HFFc6 (cell line): ENCODE measurements at places on chromosomes 6 and 20. TPM values are rescaled to one million over a fixed set of nuclear protein-coding genes. Genes with fewer than 3 reads are reported as not detected.
A peak's percentile ranks its signal among the peaks of the same experiment; 100 is the strongest.

Gene BNIP5
- not detected in 2 replicates for total RNA-seq

Gene SYCP2L
- not detected in 3 replicates for total RNA-seq

Gene ATP6V1G2
- 2.9 and 3.9 TPM in 2 replicates for total RNA-seq

GRCh38 chr6:42136508-42137193 is 5.8 kb downstream of the C6orf132 start:
- peak; percentile 74 for DNase-seq
- H3K27me3 ChIP-seq: no peaks in the 10 kb centered on the region; the same call in 1 of the 2 replicates
- H3K36me3 ChIP-seq: no peaks in the 10 kb centered on the region
- peaks cover 49% of the 10 kb centered on the region for H3K4me1 ChIP-seq
- H3K27ac ChIP-seq: peak overlapping the region; percentile 97
- H3K4me3 ChIP-seq: peak overlapping the region; percentile 84

- no peak overlapping the region for H3K27ac ChIP-seq
- no peak for DNase-seq
- peaks cover 21% of the 10 kb centered on the region for H3K4me1 ChIP-seq
- peaks cover 62% of the 10 kb centered on the region for H3K36me3 ChIP-seq
These were observed 10.2 kb downstream of the NQO2 start for GRCh38 chr6:3009930-3010329.

GRCh38 chr6:108782179-108783041 is 65.8 kb upstream of the ARMC2 start:
- peak overlapping the region; percentile 78 for H3K27ac ChIP-seq
- H3K27me3 ChIP-seq: peaks cover 2% of the 10 kb centered on the region; the same call in 1 of the 2 replicates
- peak; percentile 80 for DNase-seq
- peaks cover 46% of the 10 kb centered on the region for H3K4me1 ChIP-seq
- no peaks in the 10 kb centered on the region for H3K36me3 ChIP-seq
- H3K4me3 ChIP-seq: peak overlapping the region; percentile 92

DNA sequence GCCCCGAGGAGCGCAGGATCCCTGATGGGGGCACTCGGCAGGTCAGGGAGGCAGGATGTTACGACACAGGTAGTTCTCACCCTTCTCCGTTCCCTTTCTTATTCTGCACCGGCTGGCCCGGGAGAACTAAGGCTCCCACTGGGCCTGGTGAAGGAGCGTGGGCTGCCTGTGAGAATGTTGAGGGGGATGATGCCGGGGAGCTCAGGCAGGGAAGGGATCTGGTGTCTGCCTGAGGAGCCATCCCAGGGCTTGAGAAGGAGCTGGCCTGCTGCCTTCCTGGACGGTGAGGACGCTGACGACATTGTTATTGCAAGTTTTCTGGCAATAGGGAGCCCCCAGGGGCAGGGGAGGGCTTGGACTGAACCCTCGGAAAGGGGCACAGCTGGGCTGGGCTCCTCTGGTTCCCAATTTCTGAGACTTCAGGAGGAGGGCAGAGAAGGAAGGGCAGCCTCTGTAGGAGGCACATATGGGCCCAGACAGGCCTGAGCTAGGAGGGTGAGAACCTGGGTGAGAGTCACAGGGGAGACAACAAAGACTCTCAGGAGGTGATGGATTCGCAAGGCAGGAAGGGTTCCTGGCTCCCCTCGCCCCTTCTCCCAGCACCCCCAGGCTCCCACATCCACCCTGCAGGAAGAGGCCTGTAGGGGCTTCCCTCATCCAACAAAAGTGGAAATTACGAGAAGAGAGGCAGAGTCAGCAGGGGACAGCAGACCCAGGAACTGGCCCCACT is 32.8 kb downstream of the CYP21A2 start:
- peaks cover 13% of the 10 kb centered on the region for H3K4me1 ChIP-seq
- peaks cover 14% of the 10 kb centered on the region for H3K27me3 ChIP-seq
- H3K27ac ChIP-seq: no peak overlapping the region
- no peaks in the 10 kb centered on the region for H3K36me3 ChIP-seq

- H3K4me3 ChIP-seq: peak overlapping the region; percentile 35
- H3K27me3 ChIP-seq: no peaks in the 10 kb centered on the region
- peak overlapping the region; percentile 79 for H3K27ac ChIP-seq
- H3K36me3 ChIP-seq: no peaks in the 10 kb centered on the region; the same call in 1 of the 2 replicates
- peak; percentile 87 for DNase-seq
These were observed 381.8 kb downstream of the CENPW start for GRCh38 chr6:126721581-126722160.

DNA sequence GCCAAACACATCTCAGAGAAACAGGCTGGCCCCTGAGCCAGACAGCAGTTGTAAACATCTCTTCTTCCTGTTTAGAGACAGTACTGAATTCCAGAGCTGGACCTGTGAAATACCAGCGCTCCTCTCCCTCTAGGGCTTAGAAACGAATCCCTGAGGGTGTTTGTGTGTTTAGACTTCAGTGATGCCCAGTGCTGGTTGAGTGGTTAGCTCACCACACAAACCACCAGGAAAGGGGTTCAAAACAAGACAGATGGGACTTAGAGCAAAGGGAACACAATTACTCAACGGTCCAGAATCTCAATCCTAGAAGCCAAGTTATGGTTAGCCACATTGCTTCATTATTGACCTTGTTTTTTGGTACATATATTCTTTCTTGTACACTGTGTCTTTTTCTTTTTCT is 108.7 kb upstream of the TMEM170B start:
- peak overlapping the region; percentile 5 for H3K4me3 ChIP-seq
- H3K27me3 ChIP-seq: no peaks in the 10 kb centered on the region
- peak overlapping the region; percentile 72 for H3K27ac ChIP-seq

DNA sequence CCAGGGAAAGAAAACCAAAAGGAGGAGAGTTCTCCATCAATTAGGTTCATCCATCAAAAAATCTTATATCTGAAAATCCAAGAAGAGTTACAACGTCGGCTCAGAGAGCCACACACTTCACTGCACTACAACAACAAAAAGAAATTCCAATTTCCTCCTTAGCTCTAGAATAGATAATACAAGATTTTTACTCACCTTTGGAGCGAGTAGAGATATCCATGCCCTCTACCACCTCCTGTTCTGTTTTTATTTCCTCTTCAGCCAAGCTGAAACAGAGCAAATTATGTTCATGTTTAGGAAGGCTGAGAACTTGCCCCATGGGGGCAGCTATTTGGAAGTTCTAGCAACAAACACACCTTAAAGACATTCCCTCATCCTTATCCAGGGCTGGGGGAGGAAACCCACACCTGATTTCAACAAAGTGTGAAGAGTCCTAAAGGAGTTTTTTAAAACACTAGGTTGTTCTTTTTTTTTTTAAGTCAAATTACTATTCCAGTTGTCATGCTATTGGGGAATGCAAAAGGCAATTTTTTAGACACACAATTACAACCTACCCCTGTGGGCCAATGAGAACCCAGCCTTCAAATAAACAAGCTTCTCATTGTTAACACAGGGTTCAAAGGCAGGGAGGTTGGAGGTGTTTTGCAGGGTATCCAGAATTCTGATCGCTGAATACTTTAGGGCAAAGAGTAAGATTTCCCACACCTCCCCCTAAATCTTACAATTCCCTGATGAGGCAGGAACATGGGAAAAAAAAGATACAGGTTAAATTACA is 8.7 kb downstream of the ZMYND8 start:
- H3K27ac ChIP-seq: no peak overlapping the region
- no peaks in the 10 kb centered on the region for H3K4me1 ChIP-seq
- no peaks in the 10 kb centered on the region for H3K27me3 ChIP-seq
- H3K4me3 ChIP-seq: no peak overlapping the region; the same call in 1 of the 2 replicates
- no peak for DNase-seq

DNA sequence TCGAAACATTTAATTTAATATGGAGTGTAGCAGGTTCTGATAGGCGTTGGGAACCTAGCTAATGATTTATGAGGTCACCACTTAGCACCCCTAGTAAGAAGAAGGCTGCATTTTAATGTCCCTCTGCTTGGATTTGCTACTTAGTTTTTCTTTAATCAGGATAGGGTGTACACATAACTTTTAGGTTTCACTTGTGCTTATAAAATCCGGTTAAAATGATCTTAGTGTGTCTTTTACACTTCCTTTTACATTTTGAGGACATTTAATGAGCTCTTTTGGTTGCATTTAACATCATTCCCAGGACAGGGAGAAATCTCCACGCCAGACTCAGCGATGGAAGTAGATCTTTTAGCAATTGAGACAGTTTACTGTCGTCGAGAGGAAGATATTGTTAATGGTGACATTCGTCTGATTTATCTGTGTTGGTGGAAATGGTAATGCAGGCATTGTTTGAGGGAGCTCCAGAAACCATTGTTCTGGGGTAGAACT is 5.6 kb downstream of the TFAP2A start:
- peaks cover 22% of the 10 kb centered on the region for H3K27me3 ChIP-seq
- DNase-seq: no peak
- H3K4me1 ChIP-seq: peaks cover 39% of the 10 kb centered on the region
- H3K27ac ChIP-seq: peak overlapping the region; percentile 99
- H3K4me3 ChIP-seq: peak overlapping the region; percentile 99

GRCh38 chr6:126313941-126314340 is 26.0 kb upstream of the CENPW start:
- H3K4me1 ChIP-seq: no peaks in the 10 kb centered on the region
- DNase-seq: no peak
- H3K4me3 ChIP-seq: no peak overlapping the region

DNA sequence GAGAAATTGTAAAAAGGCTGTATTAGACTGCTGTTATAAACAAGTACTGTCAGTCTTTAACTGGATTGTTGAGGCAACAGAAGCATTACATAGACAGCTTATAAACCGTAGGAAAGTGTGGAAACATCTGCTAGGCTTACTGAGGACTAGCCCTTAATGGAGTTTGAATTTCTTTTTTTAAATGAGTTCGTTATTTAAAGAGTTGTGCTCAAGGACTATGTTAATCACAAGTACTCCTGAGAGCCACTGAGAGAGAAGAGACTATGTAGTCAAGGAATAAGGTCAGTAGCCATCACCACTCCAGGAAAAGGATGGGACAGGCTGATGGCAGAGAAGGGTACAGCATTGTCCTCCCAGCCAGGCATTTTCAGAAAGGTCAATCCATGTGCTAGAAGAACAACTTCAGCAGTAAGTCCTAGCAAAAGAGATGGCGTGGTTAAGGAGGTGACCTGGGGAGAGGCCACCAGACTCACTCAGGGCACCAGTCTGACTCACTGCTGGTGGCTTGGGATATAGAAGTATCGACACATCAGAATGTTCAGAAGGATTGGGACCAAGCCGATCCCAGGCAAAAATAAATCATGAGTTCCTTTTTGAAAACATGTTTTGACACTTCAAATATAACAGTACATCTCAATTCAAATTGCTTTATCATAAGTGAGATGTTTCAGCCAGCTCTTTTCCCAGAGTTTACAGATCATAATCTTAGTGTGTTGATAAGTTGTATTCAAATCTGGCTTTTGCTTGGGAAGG is 6.4 kb downstream of the RPS12 start:
- peak overlapping the region; percentile 95 for H3K27ac ChIP-seq
- peaks cover 5% of the 10 kb centered on the region for H3K27me3 ChIP-seq
- H3K36me3 ChIP-seq: peaks cover 40% of the 10 kb centered on the region
- peaks cover 62% of the 10 kb centered on the region for H3K4me1 ChIP-seq

- no peaks in the 10 kb centered on the region for H3K4me1 ChIP-seq
- no peak overlapping the region for H3K27ac ChIP-seq
- DNase-seq: no peak
These were observed 157.0 kb downstream of the ERMARD start for GRCh38 chr6:169908403-169908933.
